Kidney tubule cell (primary cell): ENCODE measurements at places on chromosomes 3 and 15.
A peak's percentile ranks its signal among the peaks of the same experiment; 100 is the strongest.

- no peak for DNase-seq
Observed at GRCh38 chr15:101684877-101685276, 32.7 kb upstream of the TM2D3 start.

DNA sequence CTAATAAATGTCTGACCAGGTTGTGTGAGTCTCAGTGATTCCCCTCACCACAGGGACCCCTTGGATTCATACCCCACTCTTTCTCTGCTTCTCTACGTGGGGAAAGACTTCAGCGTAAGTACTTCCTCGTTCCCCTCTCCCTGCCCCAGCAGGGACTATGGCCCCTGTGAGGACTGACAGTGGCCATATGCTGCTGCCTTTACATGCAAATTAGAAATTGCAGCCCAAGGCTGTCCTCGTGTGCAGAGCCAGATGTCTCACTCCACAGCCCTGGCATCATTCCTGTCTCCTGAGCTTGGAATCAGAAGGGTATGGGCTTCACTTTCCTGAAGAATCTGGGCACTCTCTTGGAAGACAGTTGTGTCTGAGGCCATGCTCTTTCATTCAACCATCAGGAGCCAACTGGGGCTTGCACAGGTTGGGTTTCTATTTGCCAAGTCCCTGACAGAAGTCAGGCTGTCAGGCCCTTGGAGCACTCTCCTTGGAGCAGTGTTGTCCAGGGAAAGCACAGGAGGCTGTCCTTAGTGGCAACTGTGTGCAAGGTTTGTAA is 30.5 kb upstream of the IQCF2 start:
- DNase-seq, result no peak

GRCh38 chr15:77840991-77841775 is 208.5 kb upstream of the LINGO1 start:
- peak; percentile 70 for DNase-seq

DNA sequence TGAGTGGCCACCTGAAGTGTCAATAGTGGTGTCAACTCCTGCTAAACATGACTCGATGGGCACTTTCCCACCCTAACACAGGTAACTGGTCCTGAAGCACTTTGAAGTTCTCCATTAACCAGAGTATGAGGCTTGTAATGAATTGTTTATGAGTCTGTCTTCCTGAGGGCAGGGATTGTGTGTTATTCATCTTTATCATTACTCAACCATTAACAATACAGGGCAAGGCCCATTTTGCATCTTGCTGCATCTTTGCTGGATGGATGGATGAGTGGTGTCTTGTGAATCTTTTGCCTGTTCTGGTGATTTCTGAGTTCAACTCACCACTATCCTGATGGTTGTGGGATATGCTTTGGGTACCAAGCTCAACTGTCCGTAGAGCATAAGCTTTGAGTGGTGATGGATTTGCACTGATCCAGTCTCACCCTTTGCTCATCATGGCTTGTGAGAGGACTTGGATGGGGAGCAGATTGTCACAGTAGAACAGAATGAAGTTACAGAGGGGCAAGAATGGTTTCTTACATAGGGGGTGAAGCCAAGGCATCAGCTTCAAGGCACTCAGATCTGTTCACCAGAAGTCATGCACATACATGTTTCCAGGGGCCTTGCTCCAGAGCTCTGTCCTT is 22.3 kb upstream of the EPB42 start:
- peak; percentile 39 for DNase-seq

- DNase-seq, result no peak
Observed at GRCh38 chr15:55599439-55599838, 11.3 kb upstream of the PYGO1 start.

DNA sequence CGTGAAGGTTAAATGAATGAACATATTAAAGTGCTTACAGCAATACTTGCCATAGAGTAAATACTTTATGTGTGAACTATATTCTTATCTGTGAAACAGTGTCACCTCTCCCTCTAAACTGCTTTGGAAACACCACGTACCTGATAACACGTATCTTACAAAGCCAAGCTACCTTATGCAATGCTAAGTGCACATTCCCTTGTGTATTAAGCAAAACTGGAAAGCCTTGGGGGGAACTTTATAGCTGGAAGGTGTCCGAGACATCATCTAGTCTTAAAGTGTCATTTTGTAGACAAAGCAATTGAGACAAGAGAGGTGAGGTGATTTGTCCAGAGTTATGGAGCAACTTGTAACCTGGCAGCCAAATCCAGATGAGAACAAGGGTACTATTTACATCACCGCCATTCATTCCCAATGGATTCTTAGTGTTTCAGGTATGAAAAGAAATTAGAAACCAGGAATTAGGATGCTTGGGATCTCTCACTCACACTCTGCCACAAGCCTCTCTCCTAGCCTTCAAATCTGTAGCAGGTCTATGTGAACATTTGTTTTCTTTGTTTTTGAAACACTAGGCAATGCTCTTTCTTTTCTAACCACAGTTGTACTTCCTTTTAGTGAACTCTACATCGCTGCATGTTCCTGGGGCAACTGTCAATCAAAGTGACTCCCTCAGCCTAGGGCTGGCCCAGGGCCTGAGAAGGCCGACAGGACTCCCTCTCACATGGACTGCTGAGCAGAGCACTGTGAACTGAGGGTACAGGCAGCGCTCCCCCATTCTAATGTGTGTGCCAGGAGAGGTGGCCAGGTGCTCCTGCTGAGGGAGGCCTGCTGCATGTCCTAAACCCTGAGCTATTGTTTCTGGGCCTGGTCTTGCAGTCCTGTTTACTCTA is 13.9 kb upstream of the MGLL start:
- no peak for DNase-seq

DNA sequence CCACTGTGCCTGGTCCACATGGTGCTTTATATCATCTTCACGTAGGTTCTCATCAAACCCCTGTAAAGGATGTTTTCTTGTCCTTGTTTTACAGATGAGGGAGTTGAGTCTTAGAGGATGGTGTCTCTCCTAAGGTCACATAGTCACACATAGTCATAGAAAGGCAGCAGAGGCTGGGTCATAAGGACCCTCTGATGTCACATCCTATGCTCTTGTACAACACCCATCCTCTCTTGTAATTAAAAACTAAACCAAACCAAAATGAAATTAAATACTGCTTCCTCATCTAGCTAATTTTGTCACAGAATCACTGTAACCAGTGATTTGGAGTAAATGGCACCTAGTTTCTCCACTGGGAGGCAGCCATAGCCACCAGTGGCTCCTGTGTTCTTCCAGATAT is 21.8 kb upstream of the ATP1B3 start:
- no peak for DNase-seq

DNA sequence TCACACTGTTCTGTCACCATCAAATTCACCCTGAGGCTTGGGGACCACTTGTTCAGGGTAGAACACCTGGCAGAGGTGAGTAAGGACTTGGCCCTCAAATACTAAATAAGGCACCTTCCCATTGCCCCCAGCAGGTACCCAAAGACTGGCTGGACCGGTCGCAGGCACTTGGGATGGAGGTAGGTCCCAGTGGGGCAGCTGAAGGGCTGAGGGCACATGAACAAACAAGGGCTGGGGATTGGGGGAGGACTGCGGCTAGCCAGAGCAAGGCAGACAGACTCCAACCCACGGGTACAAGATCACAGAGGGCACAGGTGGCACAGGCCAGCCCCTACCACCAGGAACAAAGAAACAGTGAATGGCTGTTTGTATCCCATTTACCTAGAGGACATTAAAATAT is 1.9 kb downstream of the MRPS25 start:
- no peak for DNase-seq

DNA sequence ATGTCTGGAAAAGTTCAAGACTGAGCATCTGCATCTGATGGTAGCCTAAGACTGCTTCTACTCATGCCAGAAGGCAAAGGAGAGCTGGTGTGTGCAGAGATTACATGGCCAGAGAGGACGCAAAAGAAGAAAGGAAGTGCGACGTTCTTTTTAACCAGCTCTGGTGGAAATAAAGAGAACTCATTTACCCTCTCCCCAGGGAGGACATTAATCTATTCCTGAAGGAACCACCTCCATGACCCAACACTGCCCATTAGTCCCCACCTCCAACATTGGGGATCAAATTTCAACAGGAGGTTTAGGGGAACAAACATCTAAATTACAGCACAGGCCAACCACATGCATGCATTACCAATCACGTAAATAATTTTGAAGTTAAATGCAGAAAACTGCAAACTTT is 1.5 kb upstream of the NCK1 start:
- no peak for DNase-seq

GRCh38 chr15:64828985-64829384 is 3.5 kb upstream of the PIF1 start:
- DNase-seq, result no peak

DNA sequence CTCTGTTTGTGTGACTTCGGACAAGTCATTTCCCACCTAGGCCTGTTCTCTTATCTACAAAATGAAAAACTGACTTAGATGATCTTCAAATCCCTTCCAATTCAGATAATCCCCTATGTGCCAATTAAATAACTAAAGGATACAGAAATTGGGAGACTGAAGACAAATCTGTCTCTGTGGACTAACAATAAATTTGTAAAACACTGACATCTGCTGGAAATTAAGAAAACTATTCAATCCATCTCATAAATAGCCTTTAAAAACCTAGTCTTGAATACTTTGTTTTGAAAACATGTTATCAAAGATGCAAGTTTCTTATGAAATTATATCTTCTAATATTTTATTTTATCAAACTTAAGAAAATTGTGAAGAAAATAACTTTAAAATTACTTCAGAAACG is 38.3 kb downstream of the MTHFS start:
- DNase-seq, result peak; percentile 6

DNA sequence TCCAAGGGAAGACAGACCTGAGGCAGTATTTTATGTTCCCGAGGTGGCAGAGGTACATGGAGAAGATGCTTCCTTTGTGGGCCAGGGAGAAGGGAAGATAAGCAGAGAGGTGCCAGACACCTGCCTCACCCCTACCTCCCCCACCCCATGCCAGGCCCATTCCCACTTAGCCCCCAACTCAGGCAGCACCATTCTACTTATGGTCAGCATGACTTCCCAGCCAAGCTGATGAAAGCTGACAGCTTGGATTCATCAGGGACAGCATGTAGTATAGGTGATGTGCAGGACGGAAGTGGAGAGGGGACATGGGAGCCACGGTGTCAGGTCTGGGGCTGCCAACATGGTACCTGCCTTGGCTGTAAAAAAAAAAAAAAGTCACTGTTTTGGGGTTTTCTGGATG is 57.5 kb upstream of the CSPG4 start:
- DNase-seq, result no peak

- DNase-seq, result peak; percentile 46
Observed at GRCh38 chr3:168877899-168878298, 782.2 kb upstream of the GOLIM4 start.
